ENCODE measurements at places on chromosomes 2 and 18. TPM values are rescaled to one million over a fixed set of nuclear protein-coding genes. Genes with fewer than 3 reads are reported as not detected.

Gene KIAA2012
- not detected for polyA plus RNA-seq

GRCh38 chr18:12049978-12050811 lies 43.4 kb upstream of the ANKRD62 start:
- no peak for DNase-seq

Gene VWC2L
- not detected for polyA plus RNA-seq

GRCh38 chr2:34104601-34105000 lies 505.5 kb upstream of the FAM98A start:
- no peak for DNase-seq

DNA sequence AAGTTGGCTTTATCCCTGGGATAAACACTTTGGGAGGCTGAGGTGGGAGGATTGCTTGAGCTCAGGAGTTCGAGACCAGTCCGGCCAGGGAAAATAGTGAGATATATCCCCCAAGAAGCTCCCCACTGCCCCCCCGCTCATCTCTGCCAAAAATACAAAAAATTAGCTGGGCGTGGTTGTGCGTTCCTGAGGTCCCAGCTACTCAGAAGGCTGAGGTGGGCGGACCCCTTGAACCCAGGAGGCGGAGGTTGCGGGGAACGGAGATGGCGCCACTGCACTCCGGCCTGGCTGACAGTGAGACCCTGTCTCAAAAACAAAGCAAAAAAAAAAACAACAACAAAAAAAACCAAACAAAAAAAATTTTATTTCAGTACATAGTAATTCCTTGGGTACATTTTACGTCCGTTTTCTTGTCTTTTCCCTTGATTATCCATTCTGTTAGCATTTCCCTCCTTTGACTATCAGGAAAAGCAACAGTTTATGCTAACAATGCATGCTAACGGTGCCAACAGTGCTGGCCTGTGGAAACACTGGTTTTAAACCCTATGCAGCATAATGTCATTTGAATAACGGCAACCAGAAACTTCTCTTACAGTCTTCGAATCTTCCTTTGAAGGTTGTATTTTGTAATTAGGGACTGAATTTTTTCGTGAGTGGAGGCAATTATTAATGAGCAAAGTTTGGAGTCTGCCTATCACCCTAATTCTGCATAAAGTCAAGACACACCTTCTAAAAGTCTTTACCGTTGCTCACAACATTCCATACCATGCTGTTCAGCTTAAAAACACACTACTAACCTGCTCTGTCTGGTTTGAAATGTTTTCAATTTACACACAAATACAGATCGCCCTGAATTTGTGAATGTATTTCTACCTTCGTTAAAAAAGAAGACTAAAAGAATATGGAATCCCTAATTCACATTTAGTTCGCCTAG lies 721 bp upstream of the MIB1 start:
- DNase-seq, result no peak

DNA sequence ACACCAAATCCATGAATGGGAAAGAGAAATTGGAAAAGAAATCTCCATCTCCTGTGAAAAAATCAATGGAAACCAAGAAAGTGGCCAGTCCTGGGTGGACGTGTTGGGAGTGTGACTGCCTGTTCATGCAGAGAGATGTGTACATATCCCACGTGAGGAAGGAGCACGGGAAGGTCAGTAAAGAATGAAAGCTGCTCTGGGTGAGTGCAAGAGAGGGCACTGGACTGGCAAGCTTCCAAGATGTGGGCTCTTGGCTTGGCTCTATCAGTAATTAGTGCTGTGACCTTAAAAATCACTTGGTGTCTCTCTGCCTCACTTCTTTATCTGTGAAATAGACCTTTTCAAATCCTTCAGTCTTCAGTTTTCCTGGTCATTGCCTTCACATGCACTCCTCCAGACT lies 89.0 kb downstream of the ZNF532 start:
- DNase-seq, result peak; percentile 70

Gene TUBA4B
- not detected for polyA plus RNA-seq
